CD4-positive, alpha-beta T cell treated with Interferon alpha-2 for 1 hour (primary cell): ENCODE measurements at places on chromosomes 16 and 17.

DNA sequence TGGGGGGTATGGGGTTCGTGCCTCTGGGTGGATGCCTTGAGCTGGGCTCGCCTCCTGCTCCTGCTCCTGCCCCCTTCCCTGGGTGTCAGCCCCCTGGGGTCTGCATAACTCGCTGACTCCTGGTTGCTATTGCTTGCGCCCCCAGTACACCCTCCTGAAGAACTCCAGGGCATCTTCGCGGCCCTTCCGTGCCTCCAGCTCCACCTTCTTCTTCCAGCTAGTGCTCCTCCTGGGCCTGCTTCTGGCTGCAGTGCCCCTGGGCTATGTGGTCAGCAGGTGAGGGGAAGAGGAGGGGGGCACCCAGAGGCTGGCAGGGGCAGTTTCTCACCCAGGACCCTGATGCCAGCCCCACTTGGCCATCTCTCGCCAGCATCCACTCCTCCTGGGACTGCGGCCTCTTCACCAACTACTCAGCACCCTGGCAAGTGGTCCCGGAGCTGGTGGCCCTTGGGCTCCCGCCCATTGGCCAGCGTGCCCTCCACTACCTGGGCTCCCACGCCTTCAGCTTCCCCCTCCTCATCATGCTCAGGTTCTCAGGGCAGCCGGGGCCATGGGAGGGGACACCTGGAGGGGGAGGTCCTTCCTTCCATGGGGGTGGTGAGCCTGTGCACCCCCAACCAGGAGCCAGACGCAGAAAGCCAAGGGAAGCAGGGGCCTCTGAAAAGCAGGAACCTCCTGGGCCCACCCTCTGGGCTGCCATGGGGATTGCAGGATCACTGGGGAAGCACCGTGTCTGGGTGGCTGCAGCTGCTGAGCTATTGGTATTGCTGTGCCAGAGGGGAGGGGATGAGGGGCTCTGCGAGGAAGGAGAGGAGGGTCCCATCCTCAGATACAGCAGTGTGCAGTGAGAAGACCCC, 7.8 kb upstream of the C17orf99 start:
- no peak for DNase-seq

GRCh38 chr16:57726433-57726947, 9.1 kb upstream of the KATNB1 start:
- DNase-seq = no peak

- no peak for DNase-seq
Observed at GRCh38 chr16:73150786-73151185, 102.9 kb upstream of the ZFHX3 start.

GRCh38 chr16:64287655-64288528, 834.0 kb downstream of the CDH11 start:
- no peak for DNase-seq

- DNase-seq = no peak
Observed at GRCh38 chr16:81397058-81397878, 47.3 kb upstream of the CMIP start.

- DNase-seq = no peak
Observed at GRCh38 chr16:65981057-65981456, 385.4 kb upstream of the CDH5 start.

DNA sequence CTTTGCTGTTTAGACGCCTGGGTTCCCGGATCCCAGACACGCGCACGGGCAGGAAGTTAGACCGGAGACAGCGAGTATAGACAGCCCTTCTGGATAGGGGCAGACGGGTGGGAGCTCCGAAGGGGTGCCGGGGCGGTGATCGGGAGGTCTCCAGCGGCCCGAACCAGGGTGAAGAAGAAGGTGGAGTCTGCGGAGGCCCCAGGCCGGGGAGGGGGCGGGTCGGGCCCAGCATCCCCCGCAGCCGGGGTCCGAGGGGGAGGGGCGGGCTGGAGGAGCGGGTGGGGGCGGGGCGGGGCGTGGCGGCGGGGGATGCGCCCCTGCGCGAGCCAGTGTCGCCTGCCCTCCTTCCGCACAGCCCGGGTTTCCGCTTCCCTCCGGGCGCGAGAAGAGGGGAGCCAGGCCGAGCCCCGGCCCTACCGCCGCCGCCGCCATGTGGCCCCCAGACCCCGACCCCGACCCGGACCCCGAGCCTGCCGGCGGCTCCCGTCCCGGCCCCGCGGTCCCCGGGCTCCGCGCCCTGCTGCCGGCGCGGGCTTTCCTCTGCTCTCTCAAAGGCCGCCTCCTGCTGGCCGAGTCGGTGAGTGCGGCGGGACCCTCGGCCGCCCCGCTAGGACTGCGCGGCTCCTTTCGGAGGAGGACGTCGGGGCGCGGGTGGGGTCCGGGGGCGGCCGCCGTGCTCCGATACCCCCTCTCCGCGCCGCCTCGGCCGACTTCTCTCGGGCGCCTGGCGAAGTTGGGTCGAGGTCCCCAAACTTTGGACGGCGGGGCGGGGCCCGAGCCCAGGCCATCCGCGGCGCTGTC, at the start of gene CMTM3:
Gene CMTM3 (plus strand): TSS at position 329 of the 801 bp plus-strand sequence. CDS start 102 bp downstream, at position 431.
- DNase-seq = peak; percentile 70

DNA sequence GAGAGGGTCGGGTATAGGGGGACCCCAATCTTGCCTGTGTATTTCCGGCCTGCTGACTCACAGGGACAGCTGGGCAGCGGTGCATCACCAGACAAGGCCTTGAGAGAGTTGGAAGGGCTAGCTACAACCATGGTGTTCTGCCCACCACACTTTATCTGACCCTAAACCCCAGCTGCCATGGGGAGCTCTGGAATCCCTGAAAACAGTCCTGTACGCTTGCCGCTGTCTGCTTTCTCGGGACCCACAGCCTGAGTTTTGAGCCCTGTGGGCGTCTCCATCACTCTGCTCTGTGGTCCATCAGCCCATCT, 100.4 kb upstream of the GSE1 start:
- no peak for DNase-seq

- DNase-seq = no peak
Observed at GRCh38 chr17:8108972-8109660, 9.2 kb downstream of the ALOXE3 start.

- no peak for DNase-seq
Observed at GRCh38 chr17:58671969-58672368, 19.9 kb downstream of the TEX14 start.

DNA sequence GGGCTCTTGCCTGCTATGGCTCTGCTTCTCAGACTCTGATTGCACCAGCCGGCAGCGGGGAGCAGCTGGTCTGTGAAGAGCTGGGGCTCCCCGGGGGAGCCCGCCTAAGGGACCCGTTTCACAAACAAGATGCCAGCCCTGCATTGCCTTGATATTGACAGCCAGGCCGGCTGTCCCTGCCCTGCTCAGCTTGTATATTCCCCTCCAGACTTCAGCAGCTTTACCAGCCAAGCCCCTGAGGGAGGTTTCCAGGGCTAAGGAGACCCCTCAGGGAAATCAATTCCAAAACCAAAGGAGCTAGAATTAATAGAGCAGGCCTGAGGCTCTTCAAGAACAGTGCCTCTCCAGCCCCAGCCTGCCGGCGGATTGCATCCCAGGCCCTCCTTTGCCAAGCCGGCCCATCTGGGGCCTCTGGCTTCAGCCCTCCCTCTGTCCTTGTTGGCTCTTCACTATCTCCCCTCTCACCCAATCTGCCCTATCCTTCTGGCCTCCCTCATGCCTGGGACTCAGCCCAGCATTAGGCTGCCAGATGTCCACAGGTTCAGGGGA, 5.7 kb downstream of the CALB2 start:
- DNase-seq = no peak

DNA sequence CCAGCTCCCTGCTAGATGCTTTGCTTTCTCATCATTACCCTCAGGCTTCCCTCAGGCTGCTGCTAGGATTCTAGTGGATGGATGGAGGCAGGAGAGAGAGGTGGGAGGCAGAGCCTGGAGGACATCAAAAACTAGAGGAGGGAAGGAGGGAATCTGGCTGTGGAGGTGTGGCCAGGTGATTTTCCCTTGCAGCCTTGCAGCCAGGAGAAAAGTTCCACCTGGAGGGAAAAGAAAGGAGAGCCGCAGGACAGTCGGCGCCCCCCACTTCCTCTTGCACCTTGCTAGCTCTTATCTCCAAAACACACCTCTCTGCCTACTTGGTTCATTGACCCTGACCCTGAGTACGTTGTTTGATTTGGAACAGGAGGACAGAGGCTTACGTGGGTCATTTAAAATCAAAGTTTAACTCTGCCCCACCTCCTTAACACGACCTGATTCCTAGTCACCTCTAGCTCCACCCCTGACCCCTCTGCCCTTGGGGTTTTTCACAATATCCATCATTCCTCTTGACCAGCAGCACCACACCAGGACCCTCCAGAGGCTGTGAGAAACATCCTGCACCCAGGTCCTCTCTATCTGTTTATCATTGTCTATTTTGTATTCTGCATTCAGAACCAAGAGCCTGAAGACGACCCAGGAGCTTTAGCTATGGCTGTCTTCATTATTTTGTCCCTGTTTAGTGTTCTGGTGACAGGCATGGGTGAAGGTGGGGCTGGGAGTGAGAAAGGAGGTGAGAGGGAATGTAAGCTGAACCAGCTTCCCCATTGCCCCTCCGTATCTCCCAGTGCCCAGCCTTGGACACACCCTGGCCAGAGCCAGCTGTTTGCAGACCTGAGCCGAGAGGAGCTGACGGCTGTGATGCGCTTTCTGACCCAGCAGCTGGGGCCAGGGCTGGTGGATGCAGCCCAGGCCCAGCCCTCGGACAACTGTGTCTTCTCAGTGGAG, 15.9 kb downstream of the AOC3 start:
- DNase-seq = no peak

DNA sequence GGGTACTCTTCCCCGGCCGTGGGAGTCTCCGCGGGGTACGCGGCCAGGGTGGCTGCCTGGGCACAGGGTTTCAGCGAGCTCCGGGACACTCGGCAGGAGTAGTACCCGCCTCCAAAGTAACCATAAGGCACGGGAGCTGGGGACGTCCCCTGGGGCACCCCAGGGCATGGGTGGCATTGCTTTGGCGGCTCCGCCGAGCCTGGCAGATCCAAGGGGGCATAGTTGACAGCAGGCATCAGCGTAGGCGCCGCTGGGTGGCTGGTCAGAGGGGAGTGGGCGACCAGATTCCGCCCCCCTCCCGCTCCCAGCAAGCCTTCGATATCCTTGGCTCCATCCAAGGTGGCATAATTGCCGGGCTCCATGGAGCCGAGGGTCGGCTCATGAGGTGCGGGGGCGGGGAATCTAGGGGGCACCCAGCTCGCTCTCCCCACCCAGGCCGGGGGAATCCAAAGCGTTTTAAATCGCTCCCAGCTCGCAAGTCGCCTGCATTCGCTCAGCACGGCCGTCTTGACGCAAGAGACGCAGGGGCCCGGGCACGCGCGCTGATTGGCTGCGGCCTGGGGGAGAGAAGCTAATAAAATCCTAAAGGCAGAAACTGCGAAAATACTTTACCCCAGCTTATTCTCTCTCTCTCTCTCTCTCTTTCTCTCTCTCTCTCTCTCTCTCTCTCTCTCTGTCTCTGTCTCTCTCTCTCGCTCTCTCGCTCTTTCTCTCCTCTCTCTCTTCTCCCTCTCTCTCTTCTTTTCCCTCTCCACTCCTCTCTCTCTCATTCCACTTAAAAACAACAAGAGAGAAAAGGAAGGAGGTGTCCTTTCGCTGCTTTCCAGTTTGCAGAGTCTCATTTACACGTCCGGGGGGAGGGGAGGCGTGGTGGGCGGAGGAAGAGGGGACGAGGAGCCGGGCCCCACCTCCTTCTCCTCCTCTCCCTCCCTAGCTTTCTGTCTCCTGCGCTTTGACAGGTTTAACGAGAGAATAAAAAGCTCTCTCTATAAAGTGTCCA, at the start of gene HOXB13:
Gene HOXB13 (minus strand): TSS at position 519 of the 1,000 bp plus-strand sequence. CDS start 157 bp downstream, at position 362.
- DNase-seq = peak; percentile 20

GRCh38 chr16:25707982-25708583, 16.3 kb downstream of the HS3ST4 start:
- DNase-seq = peak; percentile 3

GRCh38 chr16:87895641-87896141, 26.4 kb upstream of the SLC7A5 start:
- DNase-seq = peak; percentile 38

- peak; percentile 84 for DNase-seq
Observed at GRCh38 chr16:29811170-29811895, 660 bp upstream of the PRRT2 start.

GRCh38 chr16:7369204-7369603, 36.6 kb downstream of the RBFOX1 start:
- DNase-seq = no peak

GRCh38 chr16:8919934-8920462, 37.8 kb downstream of the LITAFD start:
- no peak for DNase-seq

DNA sequence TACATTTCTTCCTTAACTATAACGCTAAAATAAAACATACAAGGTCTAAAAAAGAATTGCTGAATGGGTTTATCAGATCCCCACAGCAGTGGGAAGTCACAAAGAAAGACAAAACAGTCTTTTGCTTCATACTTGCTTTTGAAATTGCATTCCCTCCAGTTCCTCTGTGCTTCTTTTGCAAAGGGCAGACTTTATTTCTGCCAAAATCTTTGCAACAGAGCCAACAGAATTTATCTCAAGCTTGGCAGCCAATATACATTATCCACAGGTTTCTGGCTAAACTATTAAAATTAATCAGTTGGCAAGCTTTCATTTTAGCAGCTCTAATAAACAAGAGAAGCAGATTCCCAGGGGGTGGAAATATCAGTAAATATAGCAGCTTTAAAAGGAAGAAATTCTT, 378.9 kb upstream of the CA10 start:
- no peak for DNase-seq

GRCh38 chr17:76524598-76525512, 12.7 kb downstream of the CYGB start:
- no peak for DNase-seq

- no peak for DNase-seq
Observed at GRCh38 chr16:85424260-85425073, 188.7 kb upstream of the GSE1 start.

DNA sequence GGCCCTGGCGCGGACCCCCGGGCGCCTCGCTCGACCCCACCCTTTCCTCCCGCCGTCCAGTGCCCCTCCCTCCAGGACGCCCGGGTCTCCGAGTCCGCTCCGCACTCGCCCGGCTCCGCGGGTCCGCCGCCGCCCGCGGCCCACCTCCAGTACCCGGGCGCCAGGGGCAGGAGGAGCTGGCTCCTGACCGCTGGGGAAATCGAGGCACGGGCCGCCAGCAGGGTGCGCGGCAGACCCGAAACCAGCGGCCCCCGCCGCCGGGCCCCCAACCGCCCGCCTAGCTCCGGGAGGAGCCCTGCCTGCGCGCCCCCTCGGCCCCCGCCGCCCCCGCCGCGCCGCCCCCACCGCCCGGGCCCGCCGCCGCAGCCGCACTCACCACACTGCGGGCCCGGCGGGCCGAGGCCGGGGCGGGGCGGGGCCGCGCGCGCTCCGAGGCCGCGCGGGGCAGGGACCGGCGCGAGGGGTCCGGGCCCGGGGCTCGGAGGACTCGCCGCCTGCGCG, 333 bp downstream of the MAFG start:
- DNase-seq = no peak

DNA sequence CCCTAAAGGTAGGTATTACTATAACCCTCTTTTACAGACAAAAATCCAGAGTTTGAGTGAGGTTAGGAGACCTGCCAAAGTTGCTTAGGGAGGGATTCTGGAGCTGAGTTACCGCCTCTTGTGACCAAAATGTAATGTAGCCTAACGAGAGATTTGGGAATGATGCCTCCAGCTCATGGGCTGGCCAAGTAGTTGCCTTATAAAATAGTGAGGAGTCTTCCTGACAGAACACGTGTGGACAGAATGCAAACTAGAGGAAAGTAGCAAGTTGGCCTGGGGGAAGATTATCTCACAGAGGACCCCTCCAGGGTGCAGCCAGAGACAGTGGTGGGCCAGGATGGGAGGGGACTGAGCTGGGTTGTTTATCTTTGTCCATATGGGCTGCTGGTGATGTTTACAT, 543.7 kb upstream of the CDH11 start:
- DNase-seq = no peak
